Activated T-helper 2 cell treated with anti-CD3 and anti-CD28 coated beads, Interferon-gamma antibody, Interleukin-2, Interleukin-4, amounts not matched to agents 10 μg/mL and 5 μg/mL and 100 μg/mL, durations not matched to agents 14 hours and 24 hours and 36 hours (primary cell): ENCODE measurements at places on chromosomes 7 and 10. TPM values are rescaled to one million over a fixed set of nuclear protein-coding genes. Genes with fewer than 3 reads are reported as not detected.
A peak's percentile ranks its signal among the peaks of the same experiment; 100 is the strongest.

- H3K27me3 ChIP-seq = peaks cover 47% of the 10 kb centered on the region
- peaks cover 3% of the 10 kb centered on the region for H3K4me1 ChIP-seq
- H3K36me3 ChIP-seq = no peaks in the 10 kb centered on the region
- DNase-seq = no peak
- no peak overlapping the region for H3K4me3 ChIP-seq
- H3K27ac ChIP-seq = no peak overlapping the region
These were observed 7.2 kb downstream of the INA start for GRCh38 chr10:103284170-103284569.

DNA sequence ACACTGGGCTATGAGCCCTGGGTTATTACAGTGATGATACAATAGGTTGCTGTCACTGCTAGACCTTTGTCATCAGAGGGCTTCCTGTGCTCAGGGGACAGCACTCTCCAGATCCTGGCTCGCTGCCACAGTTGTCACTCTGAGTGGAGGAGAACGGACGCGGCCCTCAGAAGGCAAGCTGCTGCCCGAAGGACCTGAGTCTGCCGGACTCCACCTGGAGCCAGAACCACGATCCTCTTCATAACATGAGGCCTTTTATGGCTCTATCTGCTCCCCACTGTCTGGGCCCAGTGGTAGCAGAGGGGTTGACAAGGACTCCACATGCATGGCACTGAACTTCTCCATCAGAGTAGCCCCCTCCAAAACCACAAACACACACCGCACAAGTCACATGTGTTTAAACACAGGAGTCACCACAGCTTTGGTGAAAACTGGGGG is 94.7 kb upstream of the EFCAB10 start:
- peaks cover 13% of the 10 kb centered on the region for H3K36me3 ChIP-seq
- peak overlapping the region; percentile 39 for H3K4me3 ChIP-seq
- H3K4me1 ChIP-seq = peaks cover 59% of the 10 kb centered on the region

GRCh38 chr7:130268463-130269317 is 2.0 kb downstream of the CPA2 start:
- no peaks in the 10 kb centered on the region for H3K27me3 ChIP-seq
- no peak for DNase-seq
- no peak overlapping the region for H3K27ac ChIP-seq
- no peaks in the 10 kb centered on the region for H3K36me3 ChIP-seq
- H3K4me3 ChIP-seq = no peak overlapping the region

DNA sequence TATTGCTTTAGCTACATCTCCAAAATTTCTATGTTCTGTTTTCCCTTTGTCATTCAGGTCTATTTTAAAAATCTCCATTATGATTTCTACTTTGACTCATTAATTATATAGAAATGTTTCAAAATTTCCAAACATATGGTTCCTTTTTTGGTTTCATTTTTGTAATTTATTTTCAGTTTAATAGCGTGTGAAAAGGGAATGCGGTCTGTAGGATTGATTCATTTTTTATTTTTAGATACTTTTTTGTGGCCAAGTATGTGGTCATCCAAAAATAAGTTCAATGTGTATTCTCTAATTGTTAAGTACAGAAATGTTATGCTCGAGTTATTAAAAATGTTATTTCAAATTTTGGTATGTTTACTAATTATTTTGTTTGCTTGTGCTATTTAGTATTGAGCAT is 72.5 kb upstream of the ANKRD1 start:
- H3K4me3 ChIP-seq = no peak overlapping the region
- no peaks in the 10 kb centered on the region for H3K36me3 ChIP-seq
- H3K27ac ChIP-seq = no peak overlapping the region

The VWC2 gene
- not detected in 2 replicates for total RNA-seq

GRCh38 chr10:69226919-69227450 is 6.9 kb downstream of the HKDC1 start:
- no peak overlapping the region for H3K27ac ChIP-seq

The RAPGEF5 gene
- 0.67 and 0.82 TPM in 2 replicates for total RNA-seq

- H3K4me3 ChIP-seq = no peak overlapping the region
- no peak overlapping the region for H3K27ac ChIP-seq
- peaks cover 4% of the 10 kb centered on the region for H3K27me3 ChIP-seq
- H3K36me3 ChIP-seq = no peaks in the 10 kb centered on the region
These were observed 4.9 kb upstream of the FOXP2 start for GRCh38 chr7:114409750-114410149.

The SNCG gene
- not detected in 2 replicates for total RNA-seq

GRCh38 chr7:78873117-78873516 is 580.4 kb downstream of the MAGI2 start:
- H3K4me1 ChIP-seq = no peaks in the 10 kb centered on the region
- H3K27me3 ChIP-seq = no peaks in the 10 kb centered on the region
- DNase-seq = no peak
- H3K4me3 ChIP-seq = no peak overlapping the region
- H3K36me3 ChIP-seq = no peaks in the 10 kb centered on the region

GRCh38 chr7:131302876-131303707 is 24.6 kb upstream of the MKLN1 start:
- H3K36me3 ChIP-seq = peaks cover 3% of the 10 kb centered on the region
- peaks cover 7% of the 10 kb centered on the region for H3K27me3 ChIP-seq
- H3K4me3 ChIP-seq = no peak overlapping the region

GRCh38 chr10:68871731-68872342 is 29.3 kb upstream of the DDX50 start:
- H3K27ac ChIP-seq = no peak overlapping the region
- no peak overlapping the region for H3K4me3 ChIP-seq
- no peaks in the 10 kb centered on the region for H3K36me3 ChIP-seq
- no peak for DNase-seq
- peaks cover 6% of the 10 kb centered on the region for H3K4me1 ChIP-seq

The COL13A1 gene
- total RNA-seq = not detected in 2 replicates

- H3K27me3 ChIP-seq = no peaks in the 10 kb centered on the region
- no peak for DNase-seq
- H3K4me1 ChIP-seq = no peaks in the 10 kb centered on the region
- H3K36me3 ChIP-seq = no peaks in the 10 kb centered on the region
- no peak overlapping the region for H3K27ac ChIP-seq
These were observed 314.7 kb downstream of the BICC1 start for GRCh38 chr10:58827381-58827780.

DNA sequence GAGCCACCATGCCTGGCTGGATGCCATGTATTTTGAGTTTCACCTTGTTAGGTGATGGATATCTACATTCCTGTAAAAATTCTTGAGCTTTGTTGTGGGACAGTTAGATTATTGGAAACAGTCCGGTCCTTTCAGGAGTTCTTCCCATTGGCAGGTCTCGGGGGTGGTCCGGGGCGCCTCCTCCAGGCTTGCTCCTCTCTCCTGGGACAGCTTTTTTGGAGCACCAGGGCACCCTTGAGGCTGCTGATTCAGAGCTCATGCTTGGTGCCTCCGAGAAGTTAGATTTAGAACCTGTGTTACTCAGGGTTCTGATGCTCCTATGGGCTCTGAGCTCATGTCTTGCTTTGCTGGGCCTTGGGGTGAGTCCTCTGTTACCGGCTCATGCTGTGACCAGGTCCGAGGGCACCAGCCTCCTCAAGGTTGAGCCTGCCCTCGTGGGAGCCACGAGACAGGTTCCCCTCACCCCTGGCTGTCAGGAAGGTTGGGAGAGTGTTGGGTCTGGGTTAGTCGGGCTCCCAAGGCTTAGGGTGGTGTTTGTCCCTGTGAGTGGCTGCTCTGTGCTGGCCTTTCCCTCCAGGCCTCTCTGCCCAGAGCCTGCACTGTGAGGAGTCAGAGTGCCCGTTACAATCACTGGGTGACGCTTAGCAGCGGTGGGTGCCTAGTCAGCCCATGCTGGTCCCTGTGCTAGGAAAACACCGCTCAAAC is 6.0 kb downstream of the SPRN start:
- H3K4me1 ChIP-seq = peaks cover under 1% of the 10 kb centered on the region
- peaks cover 8% of the 10 kb centered on the region for H3K27me3 ChIP-seq
- no peak overlapping the region for H3K27ac ChIP-seq
- H3K36me3 ChIP-seq = peaks cover 41% of the 10 kb centered on the region
- no peak overlapping the region for H3K4me3 ChIP-seq

The MAT1A gene
- not detected in 2 replicates for total RNA-seq

The ACTL6B gene
- total RNA-seq = not detected in 2 replicates
